ENCODE measurements at places on chromosomes 12 and 14. TPM values are rescaled to one million over a fixed set of nuclear protein-coding genes. Genes with fewer than 3 reads are reported as not detected.

GRCh38 chr14:34183478-34183877 lies 232.6 kb upstream of the EGLN3 start:
- H3K4me1 ChIP-seq, result peaks cover 5% of the 10 kb centered on the region
- H3K27me3 ChIP-seq, result no peaks in the 10 kb centered on the region
- H3K36me3 ChIP-seq, result no peaks in the 10 kb centered on the region
- no peak overlapping the region for H3K27ac ChIP-seq
- no peak for DNase-seq

DNA sequence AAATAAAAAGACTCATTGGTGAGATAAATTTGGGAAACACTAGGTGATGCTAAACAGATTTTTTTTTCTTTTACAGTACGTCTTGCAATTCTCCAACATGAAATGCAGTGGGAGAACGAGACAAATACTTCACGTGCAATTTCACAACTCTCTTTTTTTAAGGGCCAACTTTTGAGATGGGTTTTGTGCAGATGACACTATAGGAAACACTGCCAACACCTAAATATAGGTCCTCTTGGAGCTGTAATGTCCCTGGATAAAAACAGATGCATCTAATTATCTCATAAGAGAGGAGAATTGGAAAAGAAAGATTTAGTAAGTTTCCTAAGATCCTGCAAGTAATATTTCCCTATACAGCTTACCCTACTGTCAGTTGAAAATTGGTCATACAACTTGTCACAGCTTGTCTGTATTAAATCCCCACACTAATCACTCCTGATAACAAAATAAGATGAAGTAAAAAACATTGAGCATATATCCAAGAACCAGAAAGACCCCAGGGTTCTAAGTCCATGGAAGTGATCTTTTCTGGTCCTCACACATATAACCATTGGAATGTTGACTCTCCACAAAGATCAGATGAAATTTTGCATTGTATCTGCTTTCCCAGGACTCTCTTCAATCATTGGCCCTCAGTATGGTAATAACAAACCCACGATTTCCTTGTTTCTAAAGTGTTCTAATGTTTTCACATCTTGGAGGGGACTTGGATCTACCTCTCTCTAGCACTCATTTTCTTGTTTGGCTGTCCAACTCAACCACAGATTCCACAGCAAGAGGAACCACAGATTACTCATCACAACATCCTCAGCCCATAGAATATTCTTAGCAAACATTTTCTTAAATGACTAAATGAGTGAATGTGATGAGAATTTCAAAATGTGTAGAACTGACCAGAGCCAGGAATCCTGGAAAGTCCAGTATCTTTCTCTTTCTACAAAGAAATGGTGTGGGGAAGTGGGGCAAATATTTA lies 769.4 kb upstream of the USP15 start:
- H3K36me3 ChIP-seq, result no peaks in the 10 kb centered on the region
- DNase-seq, result no peak
- peaks cover 16% of the 10 kb centered on the region for H3K4me1 ChIP-seq
- H3K4me3 ChIP-seq, result no peak overlapping the region
- H3K27ac ChIP-seq, result no peak overlapping the region

DNA sequence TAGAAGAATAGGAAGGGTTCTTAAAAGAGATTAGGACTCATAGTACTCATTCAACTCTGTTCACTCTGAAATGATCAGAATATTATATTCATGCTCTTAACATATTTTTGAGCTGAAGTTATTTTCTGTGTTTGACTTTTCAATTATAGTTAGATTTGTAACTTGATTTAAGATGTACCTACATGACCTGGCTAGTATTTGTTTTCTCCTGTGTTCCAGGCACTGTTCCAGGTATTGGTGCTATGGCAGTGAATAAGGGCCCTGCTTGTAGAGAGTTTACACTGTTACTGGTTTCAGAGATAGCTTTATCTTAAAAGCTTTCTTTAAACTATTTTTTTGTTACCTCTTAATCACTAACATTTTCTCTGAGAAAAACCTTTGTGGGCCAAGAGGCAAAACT lies 19.1 kb upstream of the SLC17A8 start:
- H3K27me3 ChIP-seq, result no peaks in the 10 kb centered on the region
- no peak for DNase-seq
- H3K27ac ChIP-seq, result no peak overlapping the region
- no peaks in the 10 kb centered on the region for H3K4me1 ChIP-seq
- H3K4me3 ChIP-seq, result no peak overlapping the region

- DNase-seq, result no peak
- H3K36me3 ChIP-seq, result no peaks in the 10 kb centered on the region
- no peak overlapping the region for H3K27ac ChIP-seq
- no peaks in the 10 kb centered on the region for H3K27me3 ChIP-seq
- H3K4me3 ChIP-seq, result no peak overlapping the region
Measured at GRCh38 chr14:84963518-84963917, 566.4 kb upstream of the FLRT2 start.

The C12orf56 gene
- not detected for total RNA-seq

The IL26 gene
- not detected for total RNA-seq

The MCRS1 gene
- total RNA-seq, result 64.5 TPM

The PELI2 gene
- total RNA-seq, result 13.7 TPM

All from esophagus muscularis mucosa (tissue), 4 donors.